AG04449 (cell line): ENCODE measurements at places on chromosomes 4 and X.
A peak's percentile ranks its signal among the peaks of the same experiment; 100 is the strongest.

- no peak for DNase-seq
Observed at GRCh38 chr4:46081248-46081647, 42.6 kb downstream of the GABRG1 start.

- DNase-seq, result no peak
Observed at GRCh38 chr4:102474736-102475504, 26.2 kb upstream of the NFKB1 start.

DNA sequence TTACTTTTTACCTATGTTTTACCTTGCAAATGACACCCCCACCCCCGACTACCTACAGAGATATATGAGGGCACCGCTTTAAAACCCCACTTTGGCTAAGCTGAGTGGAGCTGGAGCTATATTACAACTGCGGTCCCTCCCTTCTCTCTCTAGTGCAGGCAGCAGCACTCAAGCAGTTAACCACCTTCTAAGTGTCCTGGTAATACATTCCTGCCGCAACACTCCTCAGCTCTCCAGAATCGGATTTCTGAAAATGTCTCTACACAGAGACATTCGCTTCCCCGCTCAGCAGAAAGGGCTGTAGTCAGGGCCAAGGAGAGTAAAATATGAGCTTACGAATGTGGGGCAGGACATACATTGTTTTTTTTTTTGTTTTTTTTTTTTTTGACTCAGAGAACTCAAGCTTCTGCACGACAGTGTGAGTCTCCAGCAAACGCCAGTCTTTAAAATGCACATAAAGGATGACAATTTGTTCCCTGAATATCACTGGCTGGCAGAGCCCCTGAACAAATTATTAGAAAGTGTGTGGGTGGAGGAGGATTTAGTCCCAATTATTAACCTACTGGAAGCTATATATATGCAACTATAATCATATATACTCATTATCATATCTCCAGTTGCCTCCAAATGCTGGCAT, 287.0 kb upstream of the TET2 start:
- no peak for DNase-seq

DNA sequence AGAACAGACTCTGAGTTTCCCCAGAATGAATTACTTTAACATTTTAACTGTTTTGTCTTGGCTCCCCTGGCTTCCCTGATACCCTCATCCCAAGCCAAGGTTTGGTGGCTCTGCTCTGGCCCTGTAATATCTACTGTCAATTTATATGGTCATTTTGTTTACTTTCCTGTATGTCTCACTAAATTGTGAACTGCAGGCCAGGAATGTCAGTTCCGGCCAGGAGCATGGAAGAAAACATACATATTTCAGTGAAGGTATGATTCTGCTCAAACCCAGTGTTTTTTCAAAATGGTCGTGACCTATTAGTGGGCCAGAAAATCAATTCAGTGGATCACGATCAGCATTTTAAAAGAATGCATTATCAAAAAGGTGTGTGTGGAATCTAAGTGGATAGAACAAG, 1.2 kb downstream of the RPGR start:
- DNase-seq, result no peak

DNA sequence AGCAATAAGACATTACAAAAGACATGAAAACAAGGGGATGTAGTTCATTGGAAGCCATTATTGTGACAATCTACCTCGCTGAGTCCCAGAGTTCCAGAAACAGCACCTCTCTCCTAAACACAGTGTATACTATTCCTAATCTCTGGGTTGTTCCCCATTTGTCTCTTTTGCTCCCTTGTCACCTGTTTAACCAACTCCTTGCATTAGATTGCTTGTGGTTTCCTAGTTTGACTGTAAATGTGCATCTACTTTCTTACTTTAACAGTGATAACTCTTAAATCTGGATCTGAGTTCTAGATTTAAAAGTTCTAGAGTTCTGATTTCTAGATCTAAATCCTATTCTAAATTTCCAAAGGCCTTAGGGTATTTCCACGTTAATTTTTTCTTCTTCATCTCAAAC, 71.6 kb upstream of the TET2 start:
- DNase-seq, result no peak

- no peak for DNase-seq
Observed at GRCh38 chr4:174763454-174764104, 65.5 kb downstream of the GLRA3 start.

DNA sequence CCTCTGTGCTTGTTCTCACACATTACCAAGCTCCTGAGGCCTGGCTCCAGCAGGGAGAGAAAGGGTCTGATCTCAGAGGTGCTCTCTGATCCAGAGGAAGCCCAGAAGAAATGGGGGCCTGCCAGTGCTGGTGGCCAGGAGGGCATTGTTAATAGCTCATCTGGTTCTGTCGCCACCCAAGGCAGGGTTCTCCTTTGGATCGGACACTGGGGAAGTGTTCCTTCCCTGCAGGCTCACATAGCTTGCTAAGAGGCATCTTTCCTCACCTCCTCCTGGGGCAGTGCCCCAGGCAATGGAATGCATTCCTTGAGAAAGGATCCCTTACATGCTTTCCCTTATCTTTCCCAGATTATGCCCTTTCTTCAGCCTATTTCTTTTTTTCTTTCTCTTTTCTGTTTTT, 53.8 kb downstream of the RBM47 start:
- DNase-seq, result no peak

- DNase-seq, result no peak
Observed at GRCh38 chrX:16310326-16310725, 143.0 kb downstream of the MAGEB17 start.

GRCh38 chr4:171622729-171623128, 190.5 kb upstream of the GALNTL6 start:
- no peak for DNase-seq

DNA sequence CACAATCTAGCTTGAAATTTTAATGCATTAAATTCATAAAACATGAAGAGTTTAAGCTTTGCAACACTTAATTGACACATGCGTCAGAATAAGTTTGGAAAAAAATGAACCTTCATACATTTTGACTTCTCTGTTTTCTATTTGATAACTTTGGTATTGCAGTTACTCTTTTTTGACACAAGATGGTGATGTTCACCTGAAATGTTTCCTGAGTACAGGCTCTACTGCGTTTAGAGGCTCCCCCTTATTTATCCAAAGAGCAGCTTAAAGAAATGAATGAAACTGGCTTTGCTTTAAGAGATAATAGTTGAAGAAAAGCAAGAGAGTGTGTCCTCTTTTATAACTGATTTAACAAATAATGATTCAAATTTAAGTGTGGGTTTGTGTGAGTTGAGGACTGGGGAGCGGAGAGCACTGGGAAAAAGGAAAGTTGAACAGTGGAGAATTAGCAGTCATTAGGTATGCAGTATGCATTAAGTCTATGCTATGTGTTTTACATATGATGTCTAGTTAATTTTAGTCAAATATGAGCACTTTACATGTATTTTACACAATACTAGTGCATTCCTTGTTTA, 180.6 kb upstream of the NUDT6 start:
- peak; percentile 26 for DNase-seq

GRCh38 chr4:6917461-6918271, 8.0 kb downstream of the TBC1D14 start:
- DNase-seq, result no peak

DNA sequence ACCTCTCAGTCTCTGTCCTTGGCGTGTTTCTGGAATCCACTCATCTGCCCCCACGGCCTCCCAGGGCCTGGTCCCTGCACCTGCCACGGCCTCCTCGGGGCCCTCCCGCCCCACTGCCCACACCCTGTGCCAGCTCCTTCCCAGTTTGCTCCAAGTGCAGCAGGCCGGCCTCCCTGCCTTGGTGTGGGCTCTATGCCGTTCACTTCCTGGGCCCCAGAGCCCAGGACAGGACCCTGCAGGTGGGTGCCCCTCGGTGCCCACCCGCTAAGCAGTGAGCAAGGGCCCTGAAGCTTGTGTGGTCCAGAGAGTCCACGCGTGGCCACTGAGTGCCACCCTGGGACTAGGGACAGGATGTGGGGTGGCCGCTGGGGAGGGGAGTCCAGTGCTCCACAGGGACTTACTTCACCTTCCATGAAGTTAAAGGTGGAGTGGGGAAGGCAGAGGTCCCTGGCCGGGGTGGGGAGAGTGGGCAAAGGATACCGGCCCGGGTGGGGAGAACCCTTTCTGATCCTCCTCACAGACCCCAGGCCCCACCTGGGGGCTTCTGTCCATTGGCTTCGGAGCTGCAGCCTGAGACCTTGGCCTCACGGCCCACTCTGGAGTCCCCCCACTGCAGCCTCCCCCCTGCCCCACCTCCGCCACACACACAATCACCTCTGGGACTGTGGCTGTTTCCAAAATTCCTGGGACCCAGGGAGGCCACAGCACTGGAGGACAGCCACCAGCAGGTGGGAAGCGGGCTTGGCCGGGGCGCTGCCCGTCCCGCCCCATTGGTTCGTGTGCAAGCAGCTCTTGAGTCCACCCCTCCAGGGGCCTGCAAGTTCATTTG, 60.0 kb upstream of the NKX1-1 start:
- DNase-seq, result no peak

DNA sequence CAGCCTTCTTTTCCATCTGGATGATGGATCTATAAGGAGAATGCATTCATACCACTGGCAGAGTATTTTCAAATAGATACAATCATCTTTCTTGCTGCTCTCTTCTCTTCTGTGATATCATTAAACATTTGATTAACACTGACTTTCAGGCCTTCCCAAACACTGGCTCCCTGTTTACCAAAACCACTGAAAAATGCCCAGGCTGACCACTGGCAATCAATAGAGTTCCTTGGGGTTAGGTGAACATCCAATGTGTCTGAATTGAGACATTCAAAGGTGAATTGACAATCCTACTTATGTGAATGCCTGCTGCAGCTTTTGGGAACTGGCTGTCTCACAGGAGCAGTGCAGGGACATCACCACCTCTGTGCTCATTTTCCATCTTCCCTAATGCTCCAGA, 168.3 kb downstream of the ENOX2 start:
- no peak for DNase-seq

GRCh38 chr4:2245787-2246275, 3.9 kb upstream of the HAUS3 start:
- no peak for DNase-seq

- no peak for DNase-seq
Observed at GRCh38 chrX:9362363-9362928, 102.4 kb upstream of the TBL1X start.

GRCh38 chr4:1775731-1776500, 17.2 kb upstream of the FGFR3 start:
- no peak for DNase-seq

- no peak for DNase-seq
Observed at GRCh38 chr4:153223930-153224329, 19.7 kb downstream of the TRIM2 start.

DNA sequence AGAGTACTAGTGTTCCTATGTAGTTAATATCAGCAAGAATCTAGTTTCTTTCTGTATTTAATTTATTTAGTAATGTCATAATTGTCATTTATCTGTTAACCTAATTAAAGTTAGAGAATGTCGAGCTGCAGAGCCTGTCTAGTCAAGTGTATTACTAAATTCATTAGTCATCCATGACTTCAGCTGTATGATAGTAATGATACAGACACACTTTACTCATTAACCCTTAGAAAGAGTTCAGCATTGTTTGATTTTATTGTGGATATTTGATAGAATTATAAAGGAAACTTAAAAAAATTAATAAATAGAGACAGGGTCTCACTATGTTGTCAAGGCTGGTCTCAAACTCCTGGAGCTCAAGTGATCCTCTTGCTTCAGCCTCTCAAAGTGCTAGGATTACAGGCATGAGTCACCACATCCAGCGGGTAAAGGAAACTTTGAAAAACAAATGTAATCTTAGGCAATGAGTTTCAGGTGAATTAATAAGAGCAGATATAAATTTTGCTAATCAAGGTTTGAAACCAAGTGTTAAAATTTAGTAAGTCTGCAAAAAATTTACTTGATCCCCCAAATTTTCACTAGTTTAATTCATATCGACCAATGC, 110.6 kb downstream of the ANK2 start:
- DNase-seq, result no peak

GRCh38 chrX:114500622-114501021, 83.3 kb upstream of the HTR2C start:
- DNase-seq, result no peak
